T-helper 9 cell (primary cell): ENCODE measurements at places on chromosomes 12 and 14.

GRCh38 chr14:94405486-94405885, 17.1 kb upstream of the SERPINA1 start:
- DNase-seq = no peak

DNA sequence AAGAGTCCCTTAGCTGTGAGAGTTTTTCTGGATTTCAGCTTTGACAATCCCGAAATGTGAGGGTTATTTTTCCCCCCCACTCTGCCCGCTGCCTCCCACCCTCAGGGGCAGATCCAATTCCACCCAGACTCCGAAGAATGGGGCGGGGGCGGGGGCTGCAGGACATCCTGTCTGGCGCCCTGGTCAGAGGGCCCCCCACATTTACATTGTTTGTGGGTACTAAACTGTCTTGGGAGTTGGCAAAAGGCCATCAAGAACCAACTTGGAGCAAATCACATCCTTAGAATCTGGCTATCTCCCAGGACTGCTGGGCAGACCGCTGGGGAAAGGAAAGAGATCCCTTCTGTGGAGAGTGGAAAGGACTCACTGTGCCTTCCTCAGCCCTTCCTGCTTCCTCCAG, 2.4 kb downstream of the EMP1 start:
- DNase-seq = no peak

DNA sequence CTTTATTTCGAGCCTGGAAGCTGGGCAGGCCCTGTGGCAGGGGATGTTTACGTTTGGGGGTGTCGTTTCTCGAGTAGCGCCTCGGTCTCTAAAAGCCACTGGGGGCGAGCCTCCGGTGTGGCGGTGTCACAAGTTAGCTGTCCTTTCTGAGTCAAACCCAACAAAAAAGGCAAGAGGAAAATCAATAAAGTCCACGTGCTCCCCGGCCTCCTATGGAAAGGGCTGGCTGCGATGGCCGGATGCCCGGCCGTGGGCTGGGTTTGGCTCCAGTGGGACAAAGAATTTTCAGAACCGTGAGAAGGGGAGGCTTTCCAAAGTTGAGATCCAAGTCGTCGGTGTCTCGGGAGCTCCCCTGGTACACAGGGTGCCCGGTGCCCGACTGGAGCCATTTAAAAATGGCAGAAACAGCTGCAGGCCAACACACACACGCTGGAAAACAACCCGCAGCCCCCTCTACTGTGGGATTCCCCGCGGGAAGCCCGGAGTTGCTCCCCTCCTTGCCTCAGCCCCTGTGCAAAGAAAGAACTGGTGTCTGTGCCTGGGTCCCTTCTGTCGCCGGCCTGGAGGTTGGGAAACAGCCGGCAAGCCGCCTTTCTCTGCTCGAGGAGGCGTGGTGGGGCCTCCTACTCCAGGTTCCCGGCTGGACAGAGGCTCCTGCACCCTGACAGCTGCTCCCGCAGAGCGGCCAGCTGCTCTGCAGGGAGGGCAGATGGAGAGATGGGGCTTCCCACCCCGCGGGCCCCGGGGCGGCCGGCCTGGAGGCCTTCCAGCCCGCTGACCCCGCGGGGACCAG, 1.9 kb downstream of the BCL7A start:
- DNase-seq = no peak

- no peak for DNase-seq
Observed at GRCh38 chr14:22432348-22432976, 156.6 kb downstream of the DAD1 start.

DNA sequence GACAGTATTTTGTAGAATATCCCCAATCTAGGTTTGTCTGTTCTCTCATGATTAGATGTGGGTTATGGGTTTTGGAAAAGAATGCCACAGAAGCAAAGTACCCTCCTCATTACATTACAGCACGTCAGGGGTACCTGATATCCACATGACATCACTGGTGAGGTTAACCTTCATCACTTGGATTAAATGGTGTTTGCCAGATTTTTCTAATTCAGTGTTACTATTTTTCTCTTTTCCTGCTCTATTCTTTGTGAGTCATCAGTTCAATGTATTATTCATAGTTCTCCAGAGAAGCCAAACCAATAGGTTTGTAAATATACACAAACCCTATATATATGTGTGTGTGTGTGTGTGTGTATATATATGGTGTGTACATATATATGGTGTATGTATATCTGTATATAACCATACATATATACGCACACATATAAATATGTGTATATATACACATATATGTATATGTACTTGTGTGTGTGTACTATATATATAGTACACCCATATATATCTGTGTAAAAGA, 131.4 kb downstream of the LMNTD1 start:
- DNase-seq = no peak

DNA sequence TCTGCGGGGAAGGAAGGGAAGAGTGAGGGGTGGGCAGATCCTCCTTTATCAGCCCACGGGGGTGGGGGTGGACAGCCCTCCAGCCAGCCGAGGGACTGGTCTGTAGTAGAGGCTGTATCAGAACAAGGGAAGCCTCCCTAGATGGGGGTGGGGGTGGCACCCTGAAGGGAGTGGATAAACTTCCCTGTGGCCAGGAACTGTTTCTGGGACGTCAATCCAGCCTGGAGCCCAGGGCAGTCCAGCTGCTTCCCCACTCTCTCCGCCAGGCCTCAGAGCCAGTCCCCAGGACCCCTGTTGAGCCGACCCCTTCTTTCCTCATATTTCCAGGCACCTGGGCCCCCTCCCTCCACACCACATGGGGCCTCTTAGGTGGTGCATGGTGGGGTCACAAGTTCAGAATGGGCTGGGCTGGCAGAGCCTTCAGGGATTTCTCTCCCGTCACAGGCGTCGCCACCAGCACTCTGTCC, 6.7 kb downstream of the PLD4 start:
- DNase-seq = no peak

DNA sequence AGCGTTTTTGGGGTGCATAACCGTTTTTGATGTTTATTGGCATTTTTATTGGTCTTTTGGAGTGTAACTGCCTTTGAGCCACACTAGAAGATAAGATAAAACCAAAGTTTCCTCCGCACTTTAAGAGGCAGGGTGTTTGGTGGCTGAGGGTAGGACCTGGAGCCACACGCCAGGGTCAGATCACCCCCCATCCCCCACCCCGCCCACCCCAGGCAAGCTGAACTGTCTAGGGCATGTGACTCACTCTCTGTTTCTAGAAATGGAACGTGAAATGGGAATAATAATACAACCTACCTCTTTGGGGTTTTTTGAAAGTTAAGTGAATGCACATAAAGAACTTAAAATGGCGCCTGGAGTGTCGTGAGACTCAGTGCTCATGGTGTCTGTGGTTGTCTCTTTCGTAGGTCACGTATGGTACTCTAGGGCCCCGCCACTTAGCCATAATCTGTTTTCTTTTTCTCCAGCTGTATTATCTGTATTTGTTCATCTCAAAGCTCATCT, 56.0 kb downstream of the PPP2R5C start:
- DNase-seq = no peak

DNA sequence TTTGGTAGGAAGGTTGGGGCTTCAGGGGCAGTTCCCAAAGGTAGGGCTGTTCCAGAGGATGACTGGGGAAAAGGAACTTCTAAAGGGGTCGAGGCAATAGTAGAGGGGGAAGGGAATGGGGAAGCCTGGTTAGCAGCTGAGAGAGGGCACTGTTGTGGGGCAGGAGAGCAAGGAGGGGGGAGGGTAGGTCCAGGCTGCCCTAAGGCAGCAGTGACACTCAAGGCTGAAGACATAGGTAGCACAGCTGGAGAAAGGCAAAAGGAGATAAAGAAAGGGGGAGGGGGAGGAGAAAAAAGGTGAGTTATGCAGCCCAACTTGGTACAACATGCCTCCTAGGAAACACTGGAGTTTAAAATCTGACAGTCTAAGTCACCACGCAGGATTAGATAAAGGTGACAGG, 3.9 kb downstream of the NACA start:
- no peak for DNase-seq

DNA sequence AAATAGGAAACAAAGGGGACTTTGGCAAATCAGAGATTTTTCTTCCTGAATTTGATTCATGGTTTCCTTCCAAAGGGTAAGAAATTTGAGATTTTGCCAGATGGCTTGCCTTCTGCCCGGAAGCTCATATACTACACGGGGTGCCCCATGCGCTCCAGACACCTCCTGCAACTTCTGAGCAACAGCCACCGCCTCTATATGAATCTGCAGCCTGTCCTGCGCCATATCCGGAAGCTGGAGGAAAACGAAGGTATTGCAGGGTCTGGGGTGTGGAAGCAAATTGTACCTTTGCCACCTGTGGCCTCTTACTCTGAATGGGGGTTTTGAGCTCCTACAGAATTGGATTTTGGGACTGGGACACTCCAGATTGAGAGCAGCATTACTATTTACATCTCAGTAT, 63.5 kb downstream of the FRMD6 start:
- DNase-seq = no peak

DNA sequence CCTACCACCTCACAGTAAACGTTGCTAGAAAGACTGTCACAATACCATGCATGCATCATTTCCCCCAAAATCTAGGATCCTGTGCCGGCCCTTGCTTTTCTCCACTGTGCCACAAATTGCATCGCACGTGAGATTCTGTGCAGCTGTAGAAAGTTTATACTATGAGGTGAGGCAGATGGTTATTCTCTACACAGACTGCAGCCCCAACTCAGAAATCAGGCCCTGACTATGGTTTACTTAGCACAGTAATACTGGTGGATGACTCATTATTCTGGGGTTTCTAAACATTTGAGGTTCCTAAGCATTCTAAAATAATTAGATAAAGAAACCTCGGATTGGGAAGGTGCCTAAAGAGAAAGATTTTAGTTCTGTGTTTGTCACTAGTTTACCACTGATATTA, 163.8 kb upstream of the CCDC198 start:
- DNase-seq = no peak

DNA sequence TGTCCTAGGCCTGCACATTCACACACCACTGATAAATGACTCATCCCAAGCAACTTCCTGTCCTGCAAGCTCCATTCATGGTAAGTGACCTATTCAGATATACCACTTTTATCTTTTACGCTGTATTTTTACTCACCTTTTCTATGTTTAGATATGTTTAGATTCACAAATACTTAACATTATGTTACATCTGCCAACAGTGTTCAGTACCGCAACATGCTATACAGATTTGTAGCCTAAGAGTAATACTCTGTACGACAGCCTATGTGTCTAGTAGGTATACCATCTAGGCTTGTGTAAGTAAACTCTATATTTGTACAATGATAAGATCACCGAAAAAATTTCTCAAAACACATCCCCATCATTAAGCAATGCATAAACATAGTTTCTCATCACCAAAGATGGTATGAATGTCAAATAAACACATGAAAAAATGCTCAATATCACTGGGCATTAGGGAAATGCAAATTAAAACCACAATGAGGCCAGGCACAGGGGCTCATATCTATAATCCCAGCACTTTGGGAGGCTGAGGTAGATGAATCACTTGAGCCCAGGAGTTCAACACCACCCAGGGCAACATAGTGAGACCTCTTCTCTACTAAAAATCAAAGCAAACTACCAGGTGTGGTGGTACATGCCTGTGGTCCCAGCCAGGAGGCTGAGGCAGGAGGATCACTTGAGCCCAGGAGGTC, 20.7 kb downstream of the ATXN2 start:
- no peak for DNase-seq

DNA sequence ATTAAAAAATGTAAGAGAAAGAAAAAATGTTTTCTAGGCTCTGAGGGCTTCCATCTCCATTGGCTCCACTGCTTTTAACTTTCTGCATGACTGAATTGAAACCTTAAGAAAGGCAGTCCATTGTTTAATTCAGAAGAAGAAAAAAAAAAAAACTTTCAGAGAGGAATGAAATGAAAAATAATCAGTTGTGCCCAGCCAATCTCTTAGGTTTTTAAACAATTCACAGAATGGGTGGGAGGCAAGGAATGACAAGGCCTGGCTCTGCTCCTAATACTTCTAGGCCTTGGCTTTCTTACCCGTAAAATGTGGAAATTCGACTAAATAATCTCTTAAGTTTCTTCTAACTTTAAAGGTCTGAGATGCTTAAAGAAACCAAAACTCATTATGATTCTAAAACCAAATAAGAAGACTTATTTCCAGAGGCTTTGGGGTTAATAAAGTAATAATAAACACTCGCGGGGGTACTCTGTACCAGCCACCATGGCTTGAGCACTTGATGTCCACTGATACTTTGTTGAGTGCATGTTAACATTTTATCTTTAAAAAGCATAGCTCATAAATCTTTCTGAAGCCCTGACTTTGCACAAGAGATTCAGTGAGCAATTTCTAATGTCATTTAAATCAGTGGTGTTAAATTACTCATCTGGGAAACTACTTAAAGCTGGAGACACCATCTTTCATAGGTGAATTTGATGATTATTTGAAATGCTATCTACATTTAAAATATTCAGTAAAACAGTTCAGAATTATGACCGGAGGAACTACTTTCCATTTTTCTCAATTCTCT, 49.6 kb downstream of the STON2 start:
- no peak for DNase-seq

DNA sequence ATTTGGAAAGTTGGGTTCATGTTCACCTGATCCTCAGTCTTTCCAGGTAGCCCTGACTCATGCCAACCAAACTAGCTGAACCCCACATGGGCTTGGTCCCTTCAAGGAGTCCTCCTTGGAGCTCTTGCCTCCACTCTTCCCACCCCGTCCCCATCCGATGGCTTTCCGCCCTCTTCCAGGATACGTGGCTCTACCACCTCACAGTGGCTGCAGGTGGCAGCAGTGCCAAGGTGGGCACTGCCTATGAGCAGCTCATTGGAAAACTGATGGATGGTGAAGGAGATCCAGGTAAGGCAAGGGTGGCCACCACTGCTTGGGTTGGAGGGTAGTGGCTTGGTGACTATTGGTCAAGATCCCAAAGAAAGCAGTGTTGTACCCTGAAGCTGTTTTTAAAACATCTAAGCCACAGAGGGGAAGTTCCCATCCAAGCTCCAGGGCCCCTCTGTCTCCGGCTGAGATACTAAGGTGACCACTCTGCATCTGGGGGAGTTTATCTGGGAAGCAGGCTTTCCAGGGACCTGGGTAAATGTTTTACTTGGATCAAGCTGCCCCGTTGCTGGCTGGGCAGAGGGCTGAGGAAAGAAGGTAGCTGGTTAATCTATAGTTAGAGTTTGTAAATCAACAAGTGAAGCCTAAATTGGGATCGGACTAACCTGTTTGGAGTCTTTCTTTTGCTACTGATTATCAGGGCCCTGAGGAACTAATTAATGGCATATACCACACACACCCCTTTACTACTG, 23.7 kb downstream of the PIGH start:
- no peak for DNase-seq

GRCh38 chr12:99984271-99985128, at the start of gene ANKS1B:
ANKS1B (minus strand) TSS chr12:99984936; CDS start chr12:99984237, 699 bp downstream.
- no peak for DNase-seq

GRCh38 chr12:4820971-4821370, 88.7 kb upstream of the KCNA1 start:
- DNase-seq = no peak

DNA sequence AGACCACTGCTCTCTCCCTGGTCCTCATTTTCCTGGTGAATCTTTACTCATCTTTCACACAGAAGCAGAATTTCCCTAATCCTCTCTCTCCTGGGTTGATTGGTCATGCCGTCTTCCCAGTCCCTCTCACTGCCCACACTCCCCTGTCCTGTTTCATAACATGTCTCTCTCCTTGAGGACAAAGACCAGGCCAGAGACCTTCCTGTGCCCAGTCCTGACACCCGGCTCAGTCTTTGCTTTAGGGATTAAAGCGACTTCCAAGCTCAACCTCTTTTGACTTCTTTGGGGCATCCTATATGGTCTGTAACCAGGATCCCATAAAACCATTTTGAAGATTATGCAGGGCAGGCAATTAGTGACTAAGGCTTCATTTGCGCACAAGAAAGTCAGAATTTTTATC, 105.5 kb downstream of the BCL11B start:
- DNase-seq = no peak
